ENCODE measurements at places on chromosomes 5 and 9.
A peak's percentile ranks its signal among the peaks of the same experiment; 100 is the strongest.

GRCh38 chr9:127683723-127684122, 23.1 kb upstream of the CFAP157 start:
- DNase-seq: no peak

- DNase-seq: peak; percentile 38
Observed at GRCh38 chr5:41925555-41925951, 472 bp downstream of the FBXO4 start.

DNA sequence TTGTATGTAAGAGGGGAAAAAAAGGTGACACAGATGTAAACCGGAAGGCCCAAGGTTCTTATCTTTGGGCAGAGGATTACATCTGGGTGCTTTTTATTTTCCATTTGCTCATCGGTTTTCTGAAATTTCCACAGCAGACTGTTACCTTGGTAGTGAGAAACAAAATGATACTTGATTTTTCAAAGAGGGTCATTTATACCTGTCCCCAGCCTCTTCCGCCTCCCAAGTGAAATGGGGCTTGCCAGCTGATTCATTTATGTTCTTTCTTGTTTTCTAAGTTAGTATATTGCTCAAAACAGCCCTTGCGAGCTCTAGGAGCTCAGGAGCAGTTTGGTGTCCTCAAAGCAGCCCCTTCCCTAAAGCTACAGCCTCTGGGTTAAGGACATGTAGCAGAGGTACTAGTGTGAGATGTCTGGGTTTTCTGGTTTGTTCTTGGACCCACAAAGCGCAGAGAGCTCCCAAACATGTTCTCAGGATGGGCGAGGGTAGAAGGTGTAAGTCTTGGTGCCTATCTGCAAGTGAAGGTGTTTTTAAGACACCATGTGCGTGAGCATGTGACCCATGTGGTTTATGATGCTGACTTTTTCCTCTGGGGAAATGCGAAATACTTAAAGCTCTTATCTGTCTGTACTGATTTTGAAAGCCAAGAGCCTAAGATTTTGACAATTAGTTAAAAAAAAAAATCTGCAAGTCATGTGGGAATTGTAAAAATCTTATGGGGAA, 38.3 kb downstream of the DAPK1 start:
- DNase-seq: no peak

DNA sequence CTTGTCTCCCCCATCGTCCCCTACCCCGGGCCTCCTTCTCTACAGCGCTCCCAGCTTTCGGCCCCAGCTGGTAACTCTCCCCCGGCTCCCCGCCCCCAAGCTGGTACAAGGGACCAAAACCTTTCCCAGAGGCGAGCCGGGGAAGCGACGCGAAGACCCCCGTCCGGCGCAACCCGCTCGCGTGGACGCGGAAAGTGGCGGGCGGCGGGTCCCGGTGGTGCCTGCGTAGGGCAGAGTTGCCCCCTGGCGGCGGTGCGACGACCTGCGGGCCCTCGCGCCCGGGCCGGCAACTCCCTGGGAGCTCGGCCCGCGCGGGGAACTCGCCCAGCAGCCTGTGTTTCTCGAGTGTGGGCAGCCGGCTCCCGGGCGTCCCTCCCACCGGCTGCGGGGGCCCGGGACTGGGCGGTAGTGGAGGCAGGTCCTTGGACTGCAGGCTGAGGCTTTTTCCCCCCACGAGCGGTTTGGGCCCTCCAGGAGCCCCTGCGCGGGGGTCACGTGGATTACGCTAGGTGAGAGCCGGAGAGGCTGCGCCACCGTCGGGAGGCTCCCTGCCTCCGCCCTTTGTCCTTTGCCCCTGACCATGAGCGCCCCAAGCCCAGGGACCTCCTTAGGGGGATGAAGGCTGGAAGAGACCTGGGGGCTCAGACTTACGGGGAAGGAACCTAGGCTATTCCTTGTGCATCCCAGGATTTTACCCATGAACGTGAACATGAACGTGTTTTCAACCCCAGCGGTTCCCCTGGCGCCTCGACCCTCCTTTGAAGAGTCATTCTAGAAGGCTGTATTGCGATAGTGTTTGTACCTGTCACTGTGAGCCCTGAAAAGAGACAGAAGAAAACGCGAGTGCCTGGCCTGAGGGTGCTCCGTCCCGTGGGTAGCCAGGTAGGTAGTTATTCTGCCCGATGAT, 2.9 kb upstream of the FOXD1 start:
- no peak for DNase-seq

GRCh38 chr5:60243713-60244112, 350.2 kb upstream of the PDE4D start:
- no peak for DNase-seq

DNA sequence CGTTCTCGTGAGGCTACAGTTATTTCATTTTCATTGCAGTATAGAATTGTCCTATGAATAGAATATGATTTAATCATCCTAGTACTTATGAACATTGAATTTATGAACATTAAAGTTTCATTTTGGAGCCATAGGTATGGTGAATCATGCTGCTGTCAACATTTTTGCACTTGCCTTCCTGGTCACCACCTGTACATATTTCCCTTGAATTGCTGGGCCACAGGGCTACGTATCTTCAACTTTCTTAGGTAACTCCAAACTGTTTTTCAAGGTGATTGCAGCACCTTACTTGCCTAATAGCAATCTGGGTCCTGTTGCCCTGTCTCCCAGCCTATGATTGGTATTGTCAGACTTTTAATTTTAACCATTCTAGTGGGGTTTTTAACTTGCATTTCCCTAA, 6.5 kb upstream of the RNF145 start:
- DNase-seq: no peak

DNA sequence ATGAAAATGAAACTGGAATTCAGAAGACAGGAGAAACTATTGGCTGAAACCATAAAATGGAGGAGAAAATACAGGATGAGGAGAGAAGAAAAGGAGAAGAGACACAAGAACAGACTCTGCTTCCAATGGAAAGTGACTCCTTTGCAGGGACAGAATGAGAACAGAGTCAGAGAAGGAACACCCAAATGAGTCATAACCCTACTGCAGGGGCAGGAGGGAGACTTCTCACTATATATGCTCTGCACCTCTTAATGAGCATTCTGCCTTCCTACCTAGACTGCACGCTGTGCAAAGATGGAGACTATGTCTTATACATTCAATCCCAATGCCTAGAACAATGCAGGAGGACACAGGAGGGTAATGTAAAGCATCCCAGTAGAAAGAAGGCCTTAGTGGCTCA, 2.1 kb downstream of the SAXO1 start:
- no peak for DNase-seq

DNA sequence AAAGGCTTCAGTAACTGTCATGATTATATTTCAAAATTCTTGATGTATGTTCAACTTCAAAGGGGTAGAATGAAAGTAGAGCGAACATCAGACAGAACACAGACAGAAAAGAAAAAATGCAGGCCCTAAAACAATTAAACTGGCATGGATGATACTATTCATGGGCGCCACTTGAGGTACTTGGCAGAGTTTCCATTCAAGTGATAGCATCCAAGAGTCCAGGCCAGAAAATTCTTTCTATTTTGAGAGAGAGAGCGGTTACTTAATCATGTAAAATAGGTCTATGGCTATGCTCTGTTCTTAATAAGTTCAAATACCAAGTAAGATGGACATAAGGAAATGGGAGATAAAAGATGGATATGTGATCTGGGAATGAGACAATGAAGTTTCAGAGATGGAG, 21.4 kb upstream of the PRR16 start:
- no peak for DNase-seq

DNA sequence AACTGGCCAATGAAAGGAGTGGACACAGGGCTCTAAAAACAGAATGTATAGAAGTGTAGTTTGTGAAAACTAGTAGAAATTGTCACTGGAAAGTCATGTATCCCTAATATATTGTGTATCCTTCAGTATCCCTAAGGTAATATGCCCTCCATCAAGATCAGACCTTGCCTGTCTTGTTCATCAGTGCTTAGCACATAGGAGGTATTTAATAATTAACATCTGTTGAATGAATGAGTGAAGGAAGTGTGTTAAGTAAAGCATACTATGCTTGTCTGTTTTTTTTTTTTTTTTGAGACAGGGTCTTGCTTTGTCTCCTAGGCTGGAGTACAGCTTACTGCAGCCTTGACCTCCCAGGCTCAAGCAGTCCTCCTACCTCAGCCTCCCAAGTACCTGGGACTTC, 15.8 kb downstream of the GAPVD1 start:
- DNase-seq: no peak

GRCh38 chr5:63524281-63524680, 438.0 kb downstream of the HTR1A start:
- DNase-seq: no peak

DNA sequence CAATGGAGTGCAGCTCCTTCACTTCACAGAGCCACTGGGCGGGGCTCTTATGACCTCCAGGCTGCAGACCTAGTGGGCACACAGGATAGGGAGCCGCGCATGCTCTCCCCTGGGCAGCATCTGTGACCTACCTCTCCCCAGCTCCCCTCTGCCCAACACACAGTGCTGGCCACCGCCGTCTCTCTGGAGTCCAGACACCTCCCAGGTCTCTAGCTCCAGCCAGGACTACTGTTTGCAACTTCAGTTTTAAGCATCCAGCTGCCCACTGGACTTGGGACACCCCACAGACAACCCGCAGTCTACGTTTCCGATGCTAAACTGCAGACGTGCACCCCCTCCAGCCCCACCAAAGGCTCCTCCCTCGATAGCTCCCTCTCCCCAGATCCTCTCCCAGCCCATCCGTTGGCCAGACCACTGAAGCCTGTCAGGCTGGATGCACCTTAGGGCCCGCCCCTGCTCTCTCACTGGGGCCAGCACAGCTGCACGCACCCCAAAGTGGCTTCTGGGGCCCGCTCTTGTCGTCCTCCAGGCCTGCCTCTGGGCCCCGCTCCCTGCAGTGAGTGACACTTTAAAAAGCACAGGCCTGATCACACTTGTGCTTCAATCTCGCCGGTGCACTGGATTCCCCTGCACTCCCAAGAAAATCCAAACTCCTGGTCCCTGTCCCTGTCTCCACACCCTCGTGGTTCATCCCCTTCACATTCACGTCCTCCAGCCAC, 11.3 kb downstream of the FLT4 start:
- DNase-seq: no peak

DNA sequence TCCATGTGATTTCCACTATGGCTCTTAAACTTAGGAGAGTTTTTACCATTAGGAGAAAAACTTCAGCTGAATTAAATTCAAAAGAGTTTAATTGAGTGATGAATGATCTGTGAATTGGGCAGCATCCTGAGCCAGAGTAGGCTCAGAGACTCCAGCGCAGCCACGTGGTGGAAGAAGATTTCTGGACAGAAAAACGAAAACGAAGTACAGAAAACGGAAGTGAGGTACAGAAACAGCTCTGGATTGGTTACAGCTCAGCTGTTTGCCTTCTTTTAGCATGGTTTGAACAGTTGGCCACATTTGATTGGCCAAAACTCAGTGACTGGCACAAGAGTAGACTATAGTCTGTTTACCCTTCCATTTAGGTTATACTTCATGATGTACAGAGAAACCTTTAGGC, 69.2 kb upstream of the PLPP1 start:
- no peak for DNase-seq

GRCh38 chr9:123000371-123001068, 32.9 kb upstream of the GPR21 start:
- no peak for DNase-seq

GRCh38 chr9:81264516-81264915, 424.8 kb downstream of the TLE1 start:
- DNase-seq: no peak

DNA sequence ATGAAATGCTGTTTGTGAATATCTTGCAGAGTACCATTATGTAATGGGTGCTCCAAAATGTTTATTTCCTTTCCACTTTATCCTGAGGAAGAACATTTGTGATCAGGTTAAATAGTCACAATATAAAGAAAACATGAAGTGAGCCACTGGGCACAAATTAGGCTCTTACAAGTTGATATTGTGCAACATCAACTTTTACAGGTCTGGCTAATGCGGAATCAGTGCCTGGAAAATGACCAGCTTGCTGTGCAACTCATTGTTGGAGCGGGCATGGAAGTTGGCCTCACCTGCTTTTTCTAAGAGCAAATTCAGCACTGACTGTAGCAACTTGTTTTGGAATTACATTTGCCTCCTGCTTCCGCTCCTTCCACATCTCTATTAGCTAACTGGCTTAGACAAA, 216.9 kb upstream of the PLPPR1 start:
- DNase-seq: no peak

- DNase-seq: no peak
Observed at GRCh38 chr5:28408186-28408585, 1369.8 kb upstream of the CDH9 start.

GRCh38 chr9:120646948-120647347, 67.0 kb upstream of the CDK5RAP2 start:
- DNase-seq: no peak

- no peak for DNase-seq
Observed at GRCh38 chr5:141826674-141827073, 51.5 kb downstream of the PCDH1 start.

- DNase-seq: no peak
Observed at GRCh38 chr5:106368021-106368420, 1302.7 kb downstream of the EFNA5 start.

GRCh38 chr5:128081111-128081851, 2.3 kb upstream of the SLC12A2 start:
- DNase-seq: no peak

DNA sequence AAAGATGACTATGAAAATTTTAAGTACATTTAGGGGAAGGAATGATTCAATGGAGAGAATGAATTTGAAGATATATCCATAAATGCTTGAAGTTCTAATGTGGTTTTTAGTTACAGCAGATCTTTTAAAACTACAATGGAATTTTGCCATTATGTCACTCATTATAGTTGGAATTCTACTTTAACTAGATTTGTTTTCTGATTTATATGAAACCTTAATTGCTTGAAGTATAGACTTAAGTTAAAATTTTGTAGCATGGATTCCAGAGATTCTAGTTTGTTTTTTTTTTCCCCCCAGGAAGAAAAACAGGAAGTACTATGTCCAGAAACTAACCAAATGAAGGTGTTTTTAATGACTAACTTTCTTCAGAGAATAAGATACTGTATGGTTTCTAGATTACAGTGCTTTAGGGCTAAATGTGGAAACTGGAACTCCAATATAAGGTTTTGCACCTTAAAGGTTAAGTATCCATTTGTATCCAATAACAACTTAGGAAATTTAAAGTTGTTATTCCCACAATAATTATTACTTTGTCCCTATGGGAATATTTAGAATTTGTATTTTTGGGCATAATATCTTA, 70.3 kb downstream of the ZSWIM6 start:
- DNase-seq: no peak

DNA sequence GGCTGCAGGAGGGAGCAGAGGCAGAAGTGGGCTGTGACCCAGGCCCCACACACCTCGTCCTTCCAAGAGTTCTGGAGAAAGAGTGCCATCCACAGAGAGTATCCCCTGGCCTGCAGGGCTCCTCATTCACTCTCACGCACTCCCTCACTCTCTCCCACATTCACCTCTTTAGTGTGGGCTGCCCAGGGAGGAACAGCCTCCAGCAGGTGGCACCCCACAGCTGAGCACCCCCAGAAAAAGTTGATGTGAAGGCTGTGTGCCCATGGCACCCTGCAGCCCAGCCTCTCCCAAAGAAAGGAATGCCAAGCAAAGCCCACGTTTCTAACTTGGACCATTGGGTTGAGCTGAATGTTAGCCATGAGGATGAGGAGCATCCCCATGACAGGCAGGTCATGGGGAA, 4.5 kb upstream of the SHC3 start:
- no peak for DNase-seq

- no peak for DNase-seq
Observed at GRCh38 chr9:103444176-103444575, 449.0 kb downstream of the CYLC2 start.

All from NCI-H2171 treated with DMSO at 0.1 percent for 48 hours (cell line).